Stimulated activated CD4-positive, alpha-beta T cell treated with anti-CD3 and anti-CD28 coated beads, Interleukin-1b, Interleukin-23, amount 100 ng/mL, for 1 hour (primary cell): ENCODE measurements at places on chromosomes 11 and 22.

GRCh38 chr11:108997826-108998225, 333.0 kb downstream of the DDX10 start:
- no peak for DNase-seq

DNA sequence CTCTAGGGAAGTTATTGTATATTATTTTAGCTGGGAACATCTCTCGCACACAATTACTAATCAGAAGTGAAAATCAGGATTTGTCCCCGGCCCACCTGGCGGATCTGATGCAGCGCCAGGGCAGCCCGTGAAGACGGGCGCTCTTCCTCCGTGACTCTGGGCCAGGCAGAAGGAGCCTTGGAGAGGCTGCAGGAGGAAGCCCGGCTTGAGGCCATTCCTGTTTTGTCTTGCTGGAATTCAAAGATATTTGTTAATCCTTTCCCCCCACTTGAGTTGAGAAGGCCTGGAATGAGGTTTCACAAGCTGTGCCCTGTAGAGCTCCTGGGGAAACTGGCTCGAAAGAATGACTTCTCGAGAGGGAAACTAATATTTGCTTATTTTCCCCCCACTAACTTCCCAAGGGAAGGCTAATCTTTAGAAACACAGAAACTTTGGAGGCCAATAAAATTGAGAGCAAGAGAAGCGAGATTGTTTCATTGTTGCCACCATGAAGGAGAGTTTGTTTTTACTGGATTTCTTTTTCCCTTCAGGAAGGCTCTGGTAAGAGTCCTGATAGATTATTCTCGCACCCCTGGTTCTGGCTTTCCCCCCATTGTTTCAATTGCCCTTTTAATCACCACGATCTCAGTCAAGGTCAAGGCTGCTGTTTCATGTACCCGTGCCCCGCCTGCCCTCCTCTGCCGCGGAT, 92.8 kb upstream of the SEPTIN5 start:
- DNase-seq, result no peak

DNA sequence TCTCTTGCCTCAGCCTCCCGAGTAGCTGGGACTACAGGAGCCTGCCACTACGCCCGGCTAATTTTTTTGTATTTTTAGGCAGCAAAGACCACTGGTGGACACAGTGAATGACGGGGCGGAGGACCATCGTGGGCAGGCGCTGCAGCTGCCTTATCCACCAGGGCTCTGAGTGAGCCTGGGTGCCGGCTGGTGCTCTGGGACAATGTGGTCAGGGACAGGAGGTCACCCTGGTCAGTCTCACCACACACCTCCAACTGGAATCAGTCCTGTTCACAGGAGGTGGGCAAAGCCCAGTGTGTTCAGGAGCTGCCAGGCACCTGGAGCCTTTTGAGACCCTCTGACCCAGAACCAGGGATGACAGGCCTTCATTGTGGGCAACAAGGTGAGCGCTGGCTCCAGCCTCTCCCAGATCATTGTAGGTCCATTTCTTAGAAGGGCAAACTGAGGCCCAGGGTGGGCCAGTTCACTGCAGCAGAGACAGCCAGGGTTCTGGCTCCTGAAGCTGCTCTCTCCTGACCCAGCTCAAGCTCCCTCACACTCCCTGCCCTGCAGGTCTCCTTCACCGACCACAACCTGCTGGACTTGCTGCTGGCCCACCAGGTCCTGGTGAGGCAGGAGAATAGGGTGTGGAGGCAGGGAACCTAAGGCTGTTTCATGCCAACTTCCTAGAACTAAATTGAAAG, 15.7 kb upstream of the CABP2 start:
- DNase-seq, result no peak

GRCh38 chr11:63667995-63668795, 3.0 kb downstream of the ATL3 start:
- no peak for DNase-seq

DNA sequence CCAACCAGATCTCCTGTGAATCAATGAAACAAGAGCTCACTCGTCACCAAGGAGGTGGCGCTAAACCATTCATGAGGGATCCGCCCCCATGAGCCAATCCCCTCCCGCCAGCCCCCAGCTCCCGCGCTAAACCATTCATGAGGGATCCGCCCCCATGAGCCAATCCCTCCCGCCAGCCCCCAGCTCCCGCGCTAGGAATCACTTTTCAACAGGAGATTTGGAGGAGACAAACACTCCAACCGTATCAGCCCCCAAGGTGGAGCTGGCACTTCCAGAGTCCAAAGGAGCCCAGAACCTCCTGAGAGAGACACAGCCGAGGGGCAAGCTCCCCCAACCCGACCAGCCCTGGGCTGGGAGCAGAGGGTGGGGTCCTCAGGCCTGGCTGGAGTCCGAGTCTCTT, 40.9 kb upstream of the PRR5 start:
- DNase-seq, result no peak

GRCh38 chr11:129195682-129196081, 3.6 kb upstream of the ARHGAP32 start:
- DNase-seq, result no peak

DNA sequence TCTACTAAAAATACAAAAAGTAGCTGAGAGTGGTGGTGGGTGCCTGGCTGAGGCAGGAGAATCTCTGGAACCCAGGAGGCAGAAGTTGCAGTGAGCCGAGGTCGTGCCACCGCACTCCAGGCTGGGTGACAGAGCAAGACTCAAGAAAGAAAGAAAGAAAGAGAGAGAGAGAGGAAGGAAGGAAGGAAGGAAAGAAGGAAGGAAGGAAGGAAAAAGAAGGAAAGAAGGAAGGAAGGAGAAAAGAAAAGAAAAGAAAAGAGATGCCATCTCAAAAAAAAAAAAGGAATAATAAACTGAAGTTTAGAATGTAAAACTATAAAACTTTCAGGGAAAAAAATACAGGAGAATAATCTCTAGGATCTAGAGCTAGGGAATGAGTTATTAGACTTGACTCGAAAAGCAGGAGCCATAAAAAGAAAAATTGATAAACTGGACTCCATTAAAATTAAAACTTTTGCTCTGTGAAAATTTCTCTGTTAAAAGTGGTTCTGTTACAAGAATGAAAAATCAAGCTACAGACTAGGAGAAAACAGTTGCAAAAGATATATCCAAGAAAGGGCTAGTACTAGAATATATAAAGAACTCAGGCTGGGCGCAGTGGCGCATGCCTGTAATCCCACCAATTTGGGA, 13.4 kb upstream of the SEPTIN5 start:
- no peak for DNase-seq

GRCh38 chr11:131764649-131765048, 394.2 kb downstream of the NTM start:
- DNase-seq, result no peak

- no peak for DNase-seq
Measured at GRCh38 chr11:88414981-88415413, 77.5 kb upstream of the CTSC start.

DNA sequence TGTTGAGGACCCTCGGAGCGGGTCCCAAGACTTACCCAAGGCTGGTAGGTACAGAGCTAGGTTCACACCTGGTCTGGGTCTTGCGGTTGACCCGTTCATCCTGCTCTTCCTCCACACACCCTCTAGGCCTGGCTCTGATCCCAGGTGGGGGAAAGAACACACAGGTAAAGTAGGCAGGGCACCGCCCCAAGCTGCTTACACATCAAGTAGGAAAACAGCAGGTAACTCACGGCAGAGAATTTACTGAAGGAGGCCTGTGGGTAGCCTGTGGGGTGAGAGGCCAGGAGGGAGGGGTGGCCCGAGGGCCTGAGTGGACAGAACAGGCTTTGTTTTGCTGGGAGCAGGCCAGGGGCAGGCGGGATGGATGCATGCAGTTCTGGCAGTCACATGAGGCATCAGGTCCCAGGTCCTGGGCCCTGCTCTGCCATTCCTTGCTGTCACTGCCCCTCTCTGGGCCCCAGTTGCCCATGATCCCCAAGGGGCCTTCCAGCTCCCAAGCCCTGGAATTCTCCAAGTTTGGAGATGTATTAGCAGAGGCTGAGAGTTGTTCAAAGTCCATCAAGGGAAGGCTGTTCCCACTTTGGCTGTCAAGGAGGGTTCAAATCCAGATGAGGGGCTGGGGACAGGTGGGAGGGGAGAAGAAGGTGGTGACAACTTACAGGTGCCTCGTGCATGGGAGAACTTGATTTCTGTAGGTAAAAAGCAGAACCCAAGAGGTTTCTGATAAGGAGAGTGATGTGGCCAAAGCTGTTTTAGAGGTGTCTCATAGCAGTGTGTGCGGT, 5.7 kb downstream of the TSKU start:
- DNase-seq, result no peak
